ENCODE measurements at places on chromosomes 7 and 10.

DNA sequence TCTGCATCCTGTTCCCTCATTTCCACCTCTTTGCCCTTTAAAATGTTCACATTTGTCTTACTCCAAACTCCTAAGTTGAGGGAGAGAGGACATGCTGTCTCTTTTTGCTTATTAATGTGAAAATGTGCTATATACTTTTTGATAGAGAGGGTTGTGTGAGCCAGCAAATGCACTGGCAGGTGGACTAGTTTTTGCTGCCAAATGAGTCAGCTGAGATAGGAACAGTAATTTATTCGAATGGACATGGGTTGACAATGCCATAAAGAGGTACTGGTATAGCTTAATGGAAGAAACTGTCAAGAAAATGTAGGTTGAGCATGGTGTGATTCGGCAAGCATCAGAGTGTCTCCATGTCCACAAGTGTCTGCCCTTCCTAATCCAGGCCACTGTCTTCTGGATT, 9.2 kb upstream of the TRUB1 start:
- no peak for DNase-seq

DNA sequence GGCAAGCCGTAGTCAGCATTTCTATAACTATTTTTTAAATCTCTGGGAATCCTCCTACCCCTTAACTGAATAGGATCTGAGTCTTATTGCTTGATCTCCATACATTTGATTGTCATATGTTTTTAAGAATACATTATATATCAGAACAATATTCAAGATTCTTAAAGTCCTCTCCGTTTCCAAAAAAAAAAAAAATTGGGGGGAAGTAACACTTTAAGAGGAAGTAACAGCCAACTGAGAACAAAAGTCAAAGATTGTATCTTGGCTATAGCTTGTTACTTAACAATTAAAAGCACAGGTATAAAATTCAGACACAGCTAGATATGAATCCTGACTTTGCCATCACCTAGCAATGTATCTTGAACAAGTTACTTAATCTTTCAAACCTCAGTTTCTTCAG, 169.9 kb upstream of the ADO start:
- no peak for DNase-seq

DNA sequence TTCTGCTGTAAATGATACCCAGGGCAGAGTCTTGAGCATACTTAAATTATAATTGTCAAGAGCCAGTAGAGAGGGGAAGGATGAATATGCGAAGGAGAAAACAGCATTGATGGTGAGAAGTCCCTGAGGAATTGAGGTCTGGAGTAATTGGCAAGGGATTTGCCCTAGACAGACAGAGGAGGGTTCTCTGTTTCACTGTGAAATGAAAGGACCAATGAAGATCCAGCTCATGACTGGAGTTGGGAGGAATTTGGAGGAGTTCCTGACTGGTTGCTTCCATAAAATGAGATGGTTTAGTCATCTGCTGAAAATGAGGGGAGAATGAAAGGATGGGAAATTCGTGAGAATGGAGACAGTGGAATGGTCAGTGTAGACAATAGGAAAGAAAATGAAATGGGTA, 6.8 kb downstream of the PRPF18 start:
- DNase-seq = no peak

DNA sequence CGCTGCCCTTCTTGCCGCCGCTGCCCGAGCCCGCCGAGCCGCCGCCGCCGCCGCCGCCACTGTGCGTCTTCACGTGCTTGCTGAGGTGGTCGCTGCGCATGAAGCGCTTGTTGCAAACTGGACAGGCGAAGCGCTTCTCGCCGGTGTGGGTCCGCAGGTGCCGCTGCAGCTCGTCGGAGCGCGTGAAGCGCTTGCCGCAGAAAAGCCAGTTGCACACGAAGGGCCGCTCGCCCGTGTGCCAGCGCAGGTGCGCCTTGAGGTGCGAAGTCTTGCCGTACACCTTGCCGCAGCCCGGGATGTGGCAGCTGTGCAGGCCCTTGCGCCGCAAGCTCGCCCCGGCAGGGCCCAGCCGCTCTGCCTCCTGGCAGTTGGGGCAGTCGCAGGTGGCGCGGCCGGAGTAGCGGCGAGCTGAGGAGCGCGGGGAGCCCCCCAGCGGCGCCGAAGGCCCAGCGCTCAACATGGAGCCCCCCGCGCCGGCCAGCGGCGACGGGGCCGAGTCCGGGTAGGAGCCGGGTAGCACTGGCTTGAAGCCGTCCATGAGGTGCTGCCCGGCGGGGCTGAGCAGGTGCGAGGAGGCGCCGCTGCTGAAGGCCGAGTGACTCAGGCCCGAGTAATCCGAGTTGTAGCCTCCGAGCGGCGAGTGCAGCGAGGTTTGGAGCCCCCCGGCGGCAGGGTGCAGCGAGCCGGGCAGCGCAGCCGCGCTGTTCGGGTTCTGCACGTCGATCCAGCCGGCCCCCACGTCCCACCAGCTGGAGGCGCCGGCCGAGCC, 2.1 kb downstream of the SP8 start:
- DNase-seq = no peak

DNA sequence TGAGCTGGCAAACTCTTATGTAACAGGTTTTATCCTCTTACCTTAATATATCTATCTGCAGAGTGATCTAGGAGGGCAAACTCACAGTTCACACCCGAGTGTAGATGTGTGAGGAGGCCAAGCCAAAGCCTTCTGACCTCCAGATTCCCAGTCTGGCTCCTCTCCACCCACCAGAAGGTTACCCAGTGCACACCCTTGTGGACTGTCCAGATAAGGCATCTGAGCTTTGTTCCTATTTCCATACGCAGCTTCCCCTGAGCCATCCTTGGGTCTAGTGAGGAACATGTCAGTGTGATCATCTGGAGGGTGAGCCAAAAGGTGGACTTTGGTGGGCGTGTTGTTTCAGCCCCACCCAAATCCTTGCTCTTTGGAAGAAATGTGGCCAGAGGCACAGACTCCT, 203.0 kb upstream of the MEOX2 start:
- DNase-seq = no peak

DNA sequence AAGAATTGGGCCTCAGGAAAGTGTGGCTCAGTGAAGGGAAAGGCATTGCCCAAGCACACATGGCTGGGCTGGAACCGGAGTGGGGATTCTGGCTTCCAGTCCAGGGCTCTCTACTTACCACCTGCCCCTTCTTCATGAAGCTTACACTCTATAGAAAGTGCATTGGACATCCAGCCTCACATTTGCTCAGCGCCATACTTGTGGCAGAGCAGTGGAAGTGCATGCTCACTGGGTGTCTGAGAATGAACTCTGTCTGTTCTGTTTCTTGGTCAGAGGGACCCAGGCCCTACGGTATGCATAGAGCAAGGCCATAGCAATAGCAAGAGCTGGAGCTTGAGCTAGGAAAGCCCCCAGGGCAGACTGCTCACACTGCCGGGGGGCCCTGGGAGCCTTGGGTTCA, 1253.5 kb downstream of the TYW1 start:
- DNase-seq = no peak

DNA sequence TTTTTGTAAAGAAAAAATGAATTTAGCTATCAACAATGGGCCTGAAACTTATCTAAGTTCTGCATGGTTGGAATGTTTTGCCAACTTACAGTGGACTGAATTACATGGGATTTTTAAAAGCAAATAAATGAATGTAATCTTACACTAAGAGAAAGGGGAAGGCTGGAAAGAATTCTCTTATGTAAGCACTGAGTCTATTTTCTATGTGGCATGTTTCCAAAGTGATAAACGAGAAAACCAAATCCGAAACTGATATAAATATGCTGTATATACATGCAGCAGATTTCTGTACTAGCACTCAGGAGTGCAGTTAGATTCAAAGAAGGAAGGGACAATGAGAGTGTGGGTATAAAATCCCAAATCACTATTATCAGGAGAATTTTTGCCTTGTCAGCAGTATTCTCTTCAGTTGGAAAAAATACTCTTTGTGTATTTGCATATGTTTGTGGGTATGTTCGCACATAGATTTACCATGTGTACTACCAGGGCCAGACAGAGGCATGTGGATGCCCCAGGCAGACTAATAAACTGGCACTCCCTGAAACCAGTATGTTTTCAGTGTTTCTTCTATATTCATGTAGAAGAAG, 334.3 kb upstream of the SEMA3D start:
- DNase-seq = no peak

GRCh38 chr7:50226669-50227068, 77.8 kb upstream of the IKZF1 start:
- DNase-seq = no peak

- no peak for DNase-seq
Measured at GRCh38 chr7:116212869-116213268, 2.5 kb downstream of the TES start.

DNA sequence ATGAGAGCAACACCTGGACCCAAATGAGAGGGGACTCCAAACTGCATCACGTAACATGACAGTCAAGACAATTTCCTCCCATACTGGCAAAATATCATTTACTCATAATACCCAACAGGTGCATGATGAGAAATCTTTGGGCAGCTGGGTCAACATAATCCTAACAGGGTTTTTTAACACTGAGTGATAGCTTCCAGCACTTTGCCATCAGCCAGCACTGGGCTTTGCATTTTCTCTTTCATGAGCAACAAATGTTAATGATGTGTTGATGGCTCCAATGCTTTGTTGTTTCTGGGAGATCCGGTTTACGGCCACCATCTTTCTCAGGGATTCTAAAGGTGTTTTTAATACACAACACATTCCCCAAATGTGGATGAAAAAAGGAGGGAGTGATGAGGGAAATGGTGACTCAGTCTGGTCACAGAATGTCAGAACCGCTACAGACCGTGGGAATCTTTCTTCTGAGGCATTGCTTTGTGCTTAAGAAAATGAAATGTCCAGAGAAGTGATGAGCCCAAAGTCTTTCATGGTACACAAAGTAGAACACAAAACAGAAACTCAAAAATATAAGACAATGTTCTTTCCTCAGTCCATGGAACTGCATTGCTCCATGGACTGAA, 705.7 kb upstream of the IGFBP3 start:
- DNase-seq = no peak

- no peak for DNase-seq
Measured at GRCh38 chr7:50436133-50436806, 13.9 kb downstream of the FIGNL1 start.

DNA sequence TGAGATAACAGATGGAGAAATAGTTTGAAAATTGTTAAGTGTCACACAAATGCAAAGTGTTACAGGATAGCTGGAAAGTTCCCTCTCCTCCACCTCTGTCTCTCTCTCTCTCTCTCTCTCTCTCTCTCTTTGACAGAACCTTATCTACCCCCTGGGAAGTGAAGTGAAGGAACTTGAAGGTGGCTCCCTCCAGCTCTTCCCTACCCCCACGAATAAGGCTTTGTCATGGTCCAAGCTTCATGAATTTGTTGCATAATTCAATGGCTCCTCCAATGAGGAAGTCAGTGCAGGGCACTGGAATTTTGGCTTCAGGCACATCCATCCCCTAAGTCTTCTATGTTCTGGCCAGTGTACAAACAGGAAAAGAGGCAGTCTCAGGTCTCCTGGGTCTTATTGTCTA, 66.4 kb downstream of the CDHR3 start:
- no peak for DNase-seq

- no peak for DNase-seq
Measured at GRCh38 chr7:130975731-130976130, 241.7 kb upstream of the KLF14 start.

- DNase-seq = no peak
Measured at GRCh38 chr7:110105840-110106239, 985.1 kb upstream of the LRRN3 start.

DNA sequence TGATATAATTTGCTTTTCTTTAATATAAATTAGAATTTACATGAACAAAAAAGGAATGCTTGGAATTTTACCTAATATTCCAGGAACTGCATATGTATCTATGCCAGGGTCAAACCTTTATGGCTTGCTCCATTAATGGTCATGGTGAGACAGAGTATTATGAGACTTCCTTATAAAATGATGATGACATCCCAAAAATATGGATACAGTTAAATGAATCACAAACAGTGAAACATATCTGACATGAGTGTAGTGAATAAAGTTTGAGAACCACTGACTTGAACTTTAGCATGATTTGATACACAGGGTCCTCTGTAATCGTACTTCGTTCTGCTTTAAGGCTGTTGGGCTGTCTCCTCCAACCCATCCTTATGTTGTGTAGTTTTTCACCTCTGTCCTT, 51.8 kb downstream of the MARCHF5 start:
- DNase-seq = no peak

DNA sequence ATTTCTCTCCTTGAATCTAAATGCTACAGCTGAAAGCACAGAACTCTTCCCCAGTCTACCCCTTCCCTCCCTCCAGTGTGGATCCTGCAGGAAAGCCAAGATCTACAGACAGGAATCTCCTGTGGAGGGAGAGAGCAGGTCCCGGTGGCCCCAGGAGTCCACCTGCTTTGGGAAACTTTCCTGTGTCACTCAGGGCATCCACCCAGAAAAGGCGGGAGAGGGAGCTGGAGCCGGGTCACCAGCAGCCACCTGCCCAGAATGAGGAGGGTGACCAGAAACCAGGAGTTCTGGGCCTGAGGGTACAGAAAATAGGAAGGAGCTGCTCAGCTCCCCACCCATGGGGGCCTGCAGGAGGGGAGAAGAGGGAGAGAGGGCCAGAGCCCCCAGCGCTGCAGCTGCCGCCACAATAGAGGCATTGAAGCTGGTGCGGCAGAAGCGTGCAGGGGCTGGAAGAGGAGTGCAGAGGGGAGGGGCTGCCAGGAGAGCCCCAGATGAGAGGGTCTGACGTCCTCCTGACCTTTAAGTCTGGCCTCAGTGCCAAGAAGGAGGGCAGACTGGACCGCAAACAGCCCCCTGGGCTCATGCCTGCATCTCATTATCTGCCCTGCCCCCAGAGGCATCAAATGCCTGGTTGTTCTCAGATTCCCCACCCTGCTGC, 56.3 kb upstream of the TMEM72 start:
- no peak for DNase-seq

- DNase-seq = no peak
Measured at GRCh38 chr7:151805191-151805590, 71.7 kb downstream of the PRKAG2 start.

DNA sequence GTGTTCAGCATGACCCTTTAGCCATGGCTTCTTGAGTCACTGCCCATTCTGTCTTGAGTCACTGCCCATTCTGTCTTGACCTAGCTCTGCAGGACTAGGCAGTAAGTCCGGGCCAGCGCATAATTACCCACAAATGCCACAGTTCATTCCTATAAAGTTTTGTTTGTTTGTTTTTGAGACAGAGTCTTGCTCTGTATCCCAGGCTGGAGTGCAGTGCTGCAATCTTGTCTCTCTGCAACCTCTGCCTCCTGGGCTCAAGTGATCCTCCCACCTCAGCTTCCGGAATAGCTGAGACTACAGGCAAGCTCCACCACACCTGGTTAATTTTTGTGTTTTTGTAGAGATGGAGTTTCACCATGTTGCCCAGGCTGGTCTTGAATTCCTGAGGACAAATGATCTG, 32.7 kb upstream of the TARP start:
- DNase-seq = no peak

- DNase-seq = no peak
Measured at GRCh38 chr10:87961314-87961713, 97.9 kb downstream of the PTEN start.
